Iris pigment epithelial cell (primary cell): ENCODE measurements at places on chromosomes 1 and 21.

GRCh38 chr1:54583307-54583686, 35.3 kb downstream of the ACOT11 start:
- DNase-seq: no peak

DNA sequence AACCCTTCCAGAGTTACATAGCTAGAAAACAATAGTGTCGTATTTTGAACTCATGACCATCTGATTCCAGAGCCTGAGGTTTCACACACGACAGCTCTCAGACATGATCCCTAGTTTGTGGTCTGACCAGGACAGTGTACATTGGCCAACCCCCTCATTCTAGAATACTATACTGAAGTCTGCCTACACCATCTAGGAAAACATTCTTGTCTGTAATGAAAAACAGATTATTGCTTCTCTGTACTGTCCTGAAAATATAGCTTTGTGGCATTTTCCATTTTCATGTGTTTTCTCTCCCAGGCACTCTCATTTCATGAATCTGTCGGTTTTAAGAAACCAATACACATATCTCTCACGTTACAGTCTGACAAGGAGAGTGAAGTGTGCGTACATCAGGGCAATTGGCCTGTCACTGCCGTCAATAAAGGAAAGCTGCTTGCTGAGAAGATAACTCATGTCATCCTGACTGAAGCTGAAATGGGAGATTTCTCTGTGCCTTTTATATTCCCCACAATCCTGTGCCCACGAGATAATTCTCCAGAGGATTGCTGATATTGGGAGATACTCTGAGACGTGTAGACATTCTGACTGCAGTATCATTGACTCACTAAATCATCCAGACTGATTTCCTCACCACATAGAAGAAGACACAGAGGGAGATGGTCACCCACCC, 585.6 kb downstream of the PLPP3 start:
- DNase-seq: no peak

DNA sequence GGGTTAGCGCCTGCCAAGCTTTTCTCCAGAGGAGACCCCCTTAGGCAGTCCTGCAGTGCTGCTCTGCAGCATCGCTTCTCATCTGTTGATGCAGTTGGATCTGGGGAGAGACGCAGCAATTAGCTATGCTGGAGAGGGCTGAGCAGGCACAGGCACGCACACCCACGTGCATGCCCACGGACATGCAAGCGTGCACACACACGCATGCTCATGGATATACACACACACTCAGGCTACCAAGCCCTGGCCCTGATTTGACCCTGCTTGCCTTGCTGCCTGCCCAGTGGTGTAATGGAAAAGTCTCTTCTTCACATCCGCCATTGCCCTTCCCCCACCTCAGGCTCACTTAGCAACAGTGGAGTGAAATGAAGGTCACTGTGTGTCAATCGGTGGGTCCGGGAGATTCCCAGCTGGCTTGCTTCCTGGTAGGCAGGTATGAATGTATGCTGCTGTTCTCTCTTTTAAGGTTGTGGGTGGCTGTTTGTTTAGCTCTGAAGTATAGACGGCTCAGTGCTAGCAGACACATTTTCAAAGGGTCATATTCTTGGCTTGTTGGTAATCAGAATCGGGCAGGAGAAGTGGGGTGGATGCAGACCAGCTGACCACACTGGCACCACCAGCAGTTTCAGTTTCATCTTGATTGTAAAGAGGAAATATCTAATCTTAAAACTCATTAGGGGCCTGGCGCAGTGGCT, 9.5 kb downstream of the ATP1B1 start:
- DNase-seq: peak; percentile 88

GRCh38 chr1:211332830-211333229, 6.2 kb downstream of the TRAF5 start:
- DNase-seq: peak; percentile 35

GRCh38 chr1:107141491-107142126, 770 bp downstream of the NTNG1 start:
- peak; percentile 7 for DNase-seq

DNA sequence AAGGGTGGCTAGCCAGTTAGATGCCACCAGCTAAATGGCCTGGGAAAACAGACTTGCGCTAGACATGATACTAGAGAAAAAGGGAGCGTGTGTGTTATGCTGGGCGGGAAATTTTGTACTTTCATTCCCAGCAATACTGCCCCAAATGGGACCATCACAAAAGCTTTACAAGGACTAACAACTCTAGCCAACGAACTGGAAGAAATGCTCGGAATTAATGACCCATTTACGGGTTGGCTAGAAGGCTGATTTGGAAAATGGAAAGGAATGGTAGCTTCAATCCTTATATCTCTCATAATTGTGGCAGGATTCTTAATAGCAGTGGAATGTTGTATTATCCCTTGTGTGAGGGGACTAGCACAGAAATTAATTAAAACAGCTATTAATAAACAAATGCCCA, 27.9 kb upstream of the ZNF496 start:
- DNase-seq: no peak

GRCh38 chr1:8217011-8217711, 100.8 kb upstream of the SLC45A1 start:
- DNase-seq: peak; percentile 55

- no peak for DNase-seq
Measured at GRCh38 chr1:201861448-201861847, 27.2 kb upstream of the SHISA4 start.

DNA sequence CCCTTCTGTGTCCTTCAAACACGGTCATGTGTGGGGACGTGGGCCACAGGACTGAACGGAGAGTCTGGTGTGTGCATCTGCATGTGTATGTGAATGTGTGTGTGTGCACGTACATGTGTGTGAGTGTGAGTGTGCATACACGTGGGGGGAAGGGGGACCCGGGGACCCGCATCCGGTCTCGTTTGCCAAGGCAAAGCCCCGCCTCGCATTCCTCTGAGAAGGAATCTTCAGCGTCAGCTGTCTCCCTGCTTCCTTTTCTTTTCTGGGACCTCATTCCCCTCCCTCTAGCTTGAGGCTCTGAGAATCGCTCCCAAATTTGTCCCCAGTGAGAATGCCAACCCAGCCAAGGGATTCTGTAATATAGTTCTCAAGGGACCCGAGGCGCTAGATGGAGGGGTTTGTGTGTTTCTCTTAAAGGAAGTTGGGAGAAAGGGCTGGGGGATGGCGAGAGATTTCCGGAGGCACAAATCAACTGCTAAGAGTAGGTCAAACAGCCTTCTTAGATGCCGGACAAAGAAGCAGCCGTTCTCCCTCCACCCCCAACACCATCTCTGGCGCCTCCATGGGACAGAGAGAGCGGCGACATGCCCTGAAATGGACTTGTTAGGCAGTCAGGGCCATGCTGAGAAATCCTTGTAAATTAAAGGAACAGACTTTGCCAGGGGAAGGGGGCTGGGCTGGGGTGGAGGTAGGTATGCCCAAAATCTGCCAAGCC, 6.6 kb downstream of the IFFO2 start:
- peak; percentile 44 for DNase-seq

DNA sequence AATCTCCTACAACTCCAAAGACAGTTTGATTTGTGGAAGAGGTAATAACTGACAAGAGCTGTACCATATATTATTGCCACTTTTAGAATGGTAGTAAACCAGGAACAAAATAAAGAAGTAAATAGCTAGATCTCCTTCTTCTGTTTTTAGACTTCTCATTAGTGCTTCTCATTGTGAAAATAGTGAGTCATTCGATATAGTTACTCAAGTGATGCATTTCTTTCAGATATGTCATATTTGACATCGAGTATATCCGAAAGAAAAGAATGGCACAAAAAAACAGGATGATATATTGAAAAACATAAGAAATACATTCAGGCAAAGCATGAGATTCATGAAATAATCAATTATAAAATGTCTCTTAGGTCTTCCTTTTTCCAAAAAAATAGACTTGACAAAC, 1346.1 kb downstream of the BRINP3 start:
- DNase-seq: peak; percentile 22

DNA sequence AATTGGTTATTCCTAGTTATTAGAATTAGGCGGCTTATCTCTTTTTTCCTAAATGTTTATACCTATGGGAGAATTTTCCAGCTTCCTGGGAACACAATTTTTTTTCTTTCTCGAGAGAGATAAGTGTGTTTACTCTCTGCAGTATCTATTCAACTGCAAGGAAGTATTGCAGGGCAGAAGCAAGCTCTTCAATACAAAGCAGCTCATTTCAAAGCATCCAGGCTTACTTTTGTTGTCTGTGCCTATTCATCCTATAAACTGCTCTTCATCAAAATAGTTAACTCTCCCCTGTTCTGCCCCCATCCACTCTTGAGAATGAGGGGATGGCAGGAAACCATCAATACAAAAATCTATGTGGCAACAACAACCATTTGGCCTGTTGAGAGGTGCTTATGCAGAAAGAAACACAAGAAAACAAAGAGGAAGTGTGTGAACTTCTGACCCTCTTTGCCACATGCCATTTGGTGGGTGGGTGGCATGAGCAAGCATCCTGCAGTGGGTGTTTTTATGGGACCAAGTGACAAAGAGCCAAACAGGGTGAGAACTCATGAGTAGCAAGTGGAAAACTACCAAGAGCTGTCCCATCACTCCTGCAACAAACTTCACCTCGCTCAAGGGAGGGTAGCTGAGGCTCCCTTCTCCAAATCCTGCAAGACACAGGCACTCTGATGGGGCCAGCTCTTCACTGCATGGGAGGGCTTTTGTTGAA, 50.6 kb upstream of the MRPS6 start:
- DNase-seq: no peak

- DNase-seq: no peak
Measured at GRCh38 chr21:46008893-46009621, 27.5 kb downstream of the COL6A1 start.

GRCh38 chr1:117215733-117216462, 5.2 kb upstream of the VTCN1 start:
- no peak for DNase-seq

DNA sequence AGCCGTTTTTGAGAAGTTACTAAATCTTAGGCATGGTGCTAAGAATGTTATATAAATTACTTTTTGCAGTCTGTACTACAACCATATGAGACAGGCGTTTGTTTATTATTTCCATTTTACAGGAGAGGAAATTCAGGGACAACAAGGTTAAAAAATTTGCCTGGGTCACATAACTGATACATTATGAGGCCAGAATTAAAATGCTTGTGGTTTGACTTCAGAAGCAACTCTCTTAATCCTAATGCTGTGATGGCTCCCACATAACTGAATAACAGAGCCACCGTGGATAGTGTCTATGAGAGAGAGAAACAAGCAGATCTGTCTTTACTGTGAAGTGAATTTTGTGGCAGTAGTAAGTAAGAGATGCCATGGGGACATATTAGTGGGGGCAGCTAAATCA, 184.9 kb downstream of the NCAM2 start:
- peak; percentile 57 for DNase-seq

DNA sequence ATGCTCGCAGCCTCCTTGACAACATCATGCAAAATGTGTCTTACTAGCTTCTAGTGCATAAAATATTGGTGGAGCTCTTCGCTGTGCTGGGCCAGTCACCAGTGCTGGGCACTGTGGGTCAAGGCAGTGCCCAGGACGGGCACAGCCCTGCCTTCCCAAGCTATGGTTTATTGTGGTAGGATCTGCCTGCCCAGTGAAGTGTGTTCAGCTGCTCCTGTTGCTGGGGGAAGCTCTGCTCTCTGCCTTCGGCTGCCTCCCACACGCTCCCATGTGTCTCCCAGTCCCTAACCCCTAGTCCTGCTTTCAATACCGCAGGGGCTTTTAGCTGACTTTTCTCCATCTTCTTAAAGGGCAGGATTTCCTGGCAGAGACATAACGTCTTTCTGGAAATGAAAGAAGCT, 15.7 kb downstream of the EPHX1 start:
- no peak for DNase-seq

- DNase-seq: no peak
Measured at GRCh38 chr1:94013367-94013878, 104.2 kb upstream of the GCLM start.

DNA sequence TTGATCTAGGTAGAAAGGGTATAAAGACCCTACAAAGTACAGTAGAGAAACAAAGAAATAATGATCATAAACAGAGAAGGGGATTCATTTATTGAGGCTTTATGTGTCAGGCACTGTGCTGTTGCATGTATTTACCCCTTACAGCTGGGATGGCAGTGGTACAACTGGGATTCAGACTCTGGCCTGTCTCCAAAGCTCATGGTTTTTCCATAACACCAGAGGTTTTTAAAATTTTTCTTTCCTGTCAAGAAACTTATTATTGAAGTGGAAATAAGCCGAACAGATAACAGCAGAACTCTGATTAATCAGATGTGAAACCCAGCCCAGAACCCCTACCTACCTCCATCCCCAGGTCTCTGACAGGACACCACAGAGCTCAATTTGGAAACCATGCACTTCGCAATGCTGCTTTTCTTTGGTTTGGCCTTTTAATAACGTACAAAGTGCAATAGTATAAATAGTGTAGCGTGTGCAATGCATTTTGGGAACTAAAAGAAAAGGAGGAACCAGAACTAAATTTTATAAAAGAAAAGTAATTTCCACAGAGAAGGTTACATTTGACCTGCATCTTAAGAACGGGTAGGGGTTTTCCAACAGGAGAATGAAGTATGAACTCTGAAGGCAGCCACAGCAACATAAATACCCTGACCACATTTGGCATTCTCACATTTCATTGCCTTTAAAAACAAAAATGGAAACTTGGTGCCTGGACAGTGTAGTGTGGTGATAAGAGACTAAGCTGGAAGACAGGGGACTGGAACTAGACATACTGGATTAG, 92.0 kb upstream of the S1PR1 start:
- no peak for DNase-seq

DNA sequence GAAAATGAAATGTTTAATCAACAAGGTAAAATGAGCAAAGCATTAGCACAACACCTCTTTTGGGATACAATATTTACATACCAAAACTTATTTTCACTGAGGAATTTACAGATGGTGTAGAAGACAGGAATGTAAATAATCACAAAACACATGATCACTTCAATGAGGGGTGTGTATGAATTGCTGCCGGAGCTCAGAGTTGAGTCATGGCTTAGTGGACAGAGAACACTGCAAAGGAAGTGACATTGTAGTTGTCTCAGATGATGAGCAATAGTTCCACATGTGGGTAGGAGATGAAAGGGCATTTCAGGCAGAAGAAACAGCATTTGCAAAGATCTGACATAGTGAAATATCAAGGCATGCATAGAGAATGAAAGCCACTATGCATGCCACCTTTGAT, 5.6 kb upstream of the KPRP start:
- DNase-seq: peak; percentile 9

GRCh38 chr1:207822602-207823451, 71.0 kb downstream of the CD46 start:
- DNase-seq: peak; percentile 70

GRCh38 chr1:54124906-54125305, 27.9 kb downstream of the CDCP2 start:
- DNase-seq: no peak
